Activated CD4-positive, alpha-beta T cell treated with anti-CD3 and anti-CD28 coated beads, Interleukin-2, amount 10 ng/mL, durations not matched to agents 7 days and 5 days (primary cell): ENCODE measurements at places on chromosomes 11 and 22. TPM values are rescaled to one million over a fixed set of nuclear protein-coding genes. Genes with fewer than 3 reads are reported as not detected.

- no peak overlapping the region for H3K27ac ChIP-seq
- no peak overlapping the region for H3K4me3 ChIP-seq
- peaks cover 36% of the 10 kb centered on the region for H3K4me1 ChIP-seq
- H3K36me3 ChIP-seq: peaks cover 69% of the 10 kb centered on the region
- DNase-seq: no peak
These were observed 17.5 kb downstream of the NUCB2 start for GRCh38 chr11:17294033-17294432.

GRCh38 chr11:104028476-104029263, 7.8 kb upstream of the DDI1 start:
- H3K36me3 ChIP-seq: no peaks in the 10 kb centered on the region
- H3K27me3 ChIP-seq: no peaks in the 10 kb centered on the region
- DNase-seq: no peak
- H3K4me3 ChIP-seq: no peak overlapping the region

- H3K27me3 ChIP-seq: no peaks in the 10 kb centered on the region
- no peak overlapping the region for H3K4me3 ChIP-seq
- H3K27ac ChIP-seq: no peak overlapping the region
- peaks cover 14% of the 10 kb centered on the region for H3K36me3 ChIP-seq
These were observed 13.3 kb downstream of the TTC38 start for GRCh38 chr22:46280999-46281623.

DNA sequence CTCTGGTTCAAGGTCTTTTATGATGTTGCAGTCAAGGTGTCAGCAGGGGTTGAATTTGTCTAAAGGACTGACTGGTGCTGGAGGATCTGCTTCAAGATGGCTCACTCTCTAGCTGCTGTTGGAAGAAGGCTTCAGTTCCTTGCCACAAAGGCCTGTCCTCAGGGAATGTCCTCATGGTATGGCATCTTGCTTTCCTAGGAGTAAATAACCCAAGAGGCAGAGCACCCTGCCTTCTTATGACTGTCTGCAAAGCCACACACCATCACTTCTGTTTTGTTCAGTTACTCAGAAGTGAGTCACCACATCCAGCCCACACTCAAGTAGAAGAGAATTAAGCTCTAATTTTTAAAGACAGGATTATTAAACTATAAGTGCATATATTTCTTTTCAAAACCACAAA, 45.2 kb downstream of the PLAAT5 start:
- no peak overlapping the region for H3K27ac ChIP-seq
- H3K4me1 ChIP-seq: peaks cover 11% of the 10 kb centered on the region
- no peaks in the 10 kb centered on the region for H3K36me3 ChIP-seq
- peaks cover 9% of the 10 kb centered on the region for H3K27me3 ChIP-seq
- no peak overlapping the region for H3K4me3 ChIP-seq
- DNase-seq: no peak

The CYP2D6 gene
- 6.6 TPM for total RNA-seq

The DEFB131B gene
- total RNA-seq: not detected

The CRYBB2 gene
- 0.45 TPM for total RNA-seq

- H3K27ac ChIP-seq: no peak overlapping the region
- H3K4me3 ChIP-seq: no peak overlapping the region
- DNase-seq: peak; percentile 70
- no peaks in the 10 kb centered on the region for H3K4me1 ChIP-seq
These were observed 158.7 kb downstream of the RAB38 start for GRCh38 chr11:88016392-88017170.

The C1QTNF5 gene
- not detected for total RNA-seq

DNA sequence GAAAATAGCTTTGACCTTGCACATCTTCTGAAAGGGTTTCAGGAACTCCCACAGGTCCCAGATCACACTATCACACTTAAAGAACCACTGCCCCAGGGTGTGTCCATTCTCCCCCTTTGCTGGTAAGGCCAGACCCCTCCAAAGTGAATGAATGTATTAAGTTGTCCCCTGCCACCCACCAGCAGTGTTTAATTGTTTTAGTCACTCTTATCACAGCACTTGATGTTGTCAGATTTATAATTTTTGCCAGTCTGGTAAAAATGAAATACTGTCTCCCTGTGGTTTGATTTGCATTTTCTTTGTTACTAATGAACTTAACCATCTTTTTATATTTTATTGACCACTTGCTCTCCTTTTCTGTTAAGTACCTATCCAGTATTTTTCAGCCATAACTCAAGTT, 89.6 kb upstream of the RAB1B start:
- no peaks in the 10 kb centered on the region for H3K27me3 ChIP-seq
- no peak for DNase-seq
- no peak overlapping the region for H3K4me3 ChIP-seq
- peaks cover 6% of the 10 kb centered on the region for H3K4me1 ChIP-seq
- H3K36me3 ChIP-seq: peaks cover 3% of the 10 kb centered on the region
- no peak overlapping the region for H3K27ac ChIP-seq

DNA sequence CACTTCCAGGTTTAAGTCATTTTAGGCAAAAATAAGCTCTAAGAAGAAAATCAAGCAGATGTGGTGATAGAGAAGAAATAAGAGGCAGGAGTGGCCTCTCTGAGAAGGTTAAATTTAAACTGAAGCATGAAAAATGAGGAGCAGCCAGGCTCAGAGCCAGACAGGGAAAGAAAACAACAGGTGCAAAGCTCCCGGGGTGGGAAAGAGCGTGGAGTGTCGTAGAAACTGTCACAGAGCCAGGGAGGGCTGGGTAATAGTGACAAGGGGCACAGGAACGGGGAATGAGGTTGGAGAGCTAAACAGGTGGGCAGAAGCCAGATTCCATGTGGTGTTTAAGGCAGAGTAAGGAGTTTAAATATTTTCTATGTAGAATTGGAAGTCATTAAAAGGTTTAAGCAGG, 132.1 kb upstream of the BLID start:
- H3K27ac ChIP-seq: no peak overlapping the region
- H3K36me3 ChIP-seq: no peaks in the 10 kb centered on the region
- H3K4me1 ChIP-seq: no peaks in the 10 kb centered on the region
- peaks cover 3% of the 10 kb centered on the region for H3K27me3 ChIP-seq
- no peak overlapping the region for H3K4me3 ChIP-seq

The OR8D1 gene
- not detected for total RNA-seq

DNA sequence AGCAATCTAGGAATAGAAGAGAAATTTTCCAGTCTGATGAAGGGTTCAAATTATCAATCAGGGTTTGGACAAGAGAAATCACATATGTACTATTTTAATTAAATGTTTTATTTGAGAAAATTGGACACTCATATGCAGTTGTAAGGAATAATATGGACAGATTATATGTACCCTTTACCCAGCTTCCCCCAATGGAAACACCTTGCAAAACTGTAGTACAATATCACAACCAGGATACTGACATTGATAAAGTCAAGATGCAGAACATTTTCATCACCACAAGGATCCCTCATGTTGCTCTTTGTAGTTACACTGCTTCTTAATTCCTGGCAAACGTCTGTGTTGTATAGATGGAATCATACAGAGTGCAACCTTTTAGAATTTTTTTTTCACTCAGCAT, 1.4 kb upstream of the LIPT2 start:
- peaks cover 22% of the 10 kb centered on the region for H3K4me1 ChIP-seq
- peaks cover 3% of the 10 kb centered on the region for H3K36me3 ChIP-seq
- no peak for DNase-seq

- no peaks in the 10 kb centered on the region for H3K4me1 ChIP-seq
- H3K27ac ChIP-seq: no peak overlapping the region
- H3K4me3 ChIP-seq: no peak overlapping the region
- DNase-seq: no peak
These were observed 312.2 kb upstream of the C11orf87 start for GRCh38 chr11:109109571-109110315.

DNA sequence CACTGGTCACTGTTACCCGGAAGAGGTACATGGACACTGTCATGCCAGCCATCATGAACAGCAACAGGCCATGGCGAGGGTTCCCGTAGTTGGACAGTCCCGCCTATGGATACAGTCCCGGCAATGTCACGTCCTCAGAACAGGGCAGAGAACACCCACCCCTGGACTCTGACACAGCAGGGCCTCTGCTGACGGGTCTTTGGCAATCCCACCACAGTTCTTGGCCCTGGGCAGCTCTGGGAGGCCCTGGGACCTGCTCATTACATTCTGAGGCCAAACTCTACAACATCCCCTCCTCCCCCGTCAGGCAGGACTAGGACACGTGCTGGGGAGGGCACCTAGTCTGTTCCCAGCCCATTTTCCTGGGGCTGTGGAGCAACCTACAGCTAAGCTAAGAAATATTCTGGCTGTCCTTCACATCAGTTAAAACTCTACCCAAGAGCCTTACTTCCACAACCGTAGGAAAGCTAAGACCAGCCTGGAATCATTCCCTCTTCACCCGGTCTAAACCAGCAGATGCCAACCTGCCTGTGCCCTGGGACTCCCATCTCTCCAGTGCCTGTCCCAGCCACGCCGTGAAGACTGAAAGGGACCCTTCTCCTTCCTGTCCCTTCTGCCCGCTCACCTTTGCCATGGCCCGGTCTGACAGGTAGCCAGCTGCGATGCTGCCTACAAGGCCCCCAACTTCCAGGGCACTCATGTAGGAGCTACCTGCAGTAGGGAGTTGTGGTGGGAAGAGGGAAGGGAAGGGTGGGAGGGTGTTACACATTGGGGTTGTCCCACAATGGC, 4.5 kb downstream of the SLC37A4 start:
- no peak for DNase-seq
- no peak overlapping the region for H3K4me3 ChIP-seq
- peaks cover 55% of the 10 kb centered on the region for H3K4me1 ChIP-seq

The GNG3 gene
- total RNA-seq: not detected

GRCh38 chr11:115926601-115927000, 422.4 kb upstream of the CADM1 start:
- H3K4me3 ChIP-seq: no peak overlapping the region
- H3K4me1 ChIP-seq: no peaks in the 10 kb centered on the region
- H3K27ac ChIP-seq: no peak overlapping the region

DNA sequence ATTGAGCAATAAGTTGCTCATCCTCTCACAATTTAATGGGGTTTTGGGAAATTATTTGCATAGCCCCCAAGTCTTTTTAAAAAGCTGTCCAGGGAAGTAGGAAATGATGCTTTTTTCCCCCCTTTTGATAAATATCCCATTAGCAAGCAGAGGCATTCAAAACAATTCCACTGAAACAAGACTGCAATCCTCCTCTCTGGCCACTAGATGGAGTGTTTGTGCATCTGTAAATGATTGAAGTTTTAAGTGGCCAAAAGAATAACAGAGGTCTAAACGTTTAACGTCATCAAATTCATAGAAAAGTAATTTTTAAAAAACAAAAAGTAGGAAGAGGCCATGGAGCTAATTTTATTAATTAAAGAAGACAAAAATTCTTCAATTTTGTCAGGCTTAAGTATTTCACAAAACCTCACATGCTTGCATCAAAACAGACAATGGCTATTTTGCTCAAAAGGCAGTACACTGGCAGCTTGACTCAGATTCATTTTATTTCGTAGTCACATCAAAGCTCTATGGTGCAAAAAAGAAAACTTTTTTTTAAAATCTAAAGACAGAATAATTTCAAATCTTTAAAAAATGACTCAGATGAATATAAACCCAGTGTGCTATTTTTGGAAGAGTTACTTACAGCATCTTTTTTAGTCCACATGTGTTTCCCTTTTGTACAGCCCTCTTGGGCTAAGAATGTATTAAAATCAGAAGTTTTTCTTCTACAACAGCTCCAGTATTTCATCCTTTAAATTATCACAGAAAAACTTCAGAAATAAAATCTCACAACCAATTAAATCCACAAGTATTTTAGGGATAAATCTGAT, 17.8 kb downstream of the CHORDC1 start:
- peaks cover 48% of the 10 kb centered on the region for H3K36me3 ChIP-seq
- H3K4me1 ChIP-seq: peaks cover 10% of the 10 kb centered on the region
- no peaks in the 10 kb centered on the region for H3K27me3 ChIP-seq
- peak; percentile 17 for DNase-seq
- peak overlapping the region; percentile 10 for H3K27ac ChIP-seq
- H3K4me3 ChIP-seq: no peak overlapping the region

The ATF4 gene
- 372 TPM for total RNA-seq
